H1 (cell line): ENCODE measurements at places on chromosomes 3 and 15. TPM values are rescaled to one million over a fixed set of nuclear protein-coding genes. Genes with fewer than 3 reads are reported as not detected.

Gene EBLN2
- total RNA-seq, result 3.8 and 3.9 TPM in 2 replicates

Gene ASB14
- not detected in 2 replicates for total RNA-seq

Gene SCAP
- 110 and 114 TPM in 2 replicates for total RNA-seq

Gene TM2D3
- total RNA-seq, result 24.2 and 28.0 TPM in 2 replicates

Gene BLM
- total RNA-seq, result 45.6 and 46.7 TPM in 2 replicates

Gene ARGFX
- total RNA-seq, result not detected in 2 replicates

Gene OIP5
- 34.8 and 36.7 TPM in 2 replicates for total RNA-seq

Gene GOLGA8H
- 0.71 and 1.4 TPM in 2 replicates for total RNA-seq

Gene CSPG5
- 7.4 and 8.2 TPM in 2 replicates for total RNA-seq

- DNase-seq, result no peak
These were observed 102.6 kb upstream of the KLHL25 start for GRCh38 chr15:85897207-85897894.

DNA sequence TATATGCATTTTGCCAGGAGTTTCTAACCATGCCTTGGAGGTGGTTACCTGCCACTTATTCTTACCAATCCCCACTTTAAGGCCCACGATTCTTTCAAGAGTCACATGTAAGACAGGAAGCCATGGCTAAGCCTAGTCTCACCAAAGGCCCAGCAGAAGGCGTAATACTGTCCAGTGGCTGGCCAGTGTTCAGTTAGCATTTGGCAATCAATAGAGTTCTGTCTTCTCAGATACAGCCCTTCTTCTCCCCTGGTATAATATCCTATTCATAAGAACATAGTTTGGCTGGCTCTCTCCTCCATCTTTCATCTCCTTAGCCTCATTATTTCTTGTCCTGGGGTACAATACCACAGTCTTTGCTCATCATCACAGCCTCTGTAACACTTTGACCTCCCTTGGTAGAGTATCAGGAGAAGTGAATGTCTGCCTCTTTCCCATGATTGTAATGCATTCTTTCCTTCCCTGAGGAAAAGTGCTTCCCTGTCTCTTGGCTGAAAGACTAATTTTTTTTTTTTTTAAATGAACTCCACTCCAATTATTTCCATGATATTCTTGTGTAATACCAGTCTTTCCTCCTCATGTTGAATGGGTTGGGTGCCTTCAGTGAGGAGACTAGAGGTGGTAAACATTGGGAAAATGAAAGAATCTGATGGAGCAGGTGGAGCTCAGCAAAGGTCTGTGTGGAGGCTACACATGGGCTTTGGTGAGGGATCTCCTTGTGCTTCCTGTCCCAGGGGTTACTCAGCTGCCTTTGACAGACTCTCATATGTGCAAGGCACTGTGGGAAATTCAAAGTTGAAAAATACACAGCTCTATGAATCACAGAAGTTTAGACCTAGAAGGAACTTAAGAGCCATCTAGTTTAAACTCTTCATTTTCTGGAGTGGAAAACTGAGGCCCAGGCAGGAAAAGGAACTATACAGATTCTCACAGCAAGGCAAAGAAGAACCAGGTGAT is 218.2 kb downstream of the P3H2 start:
- DNase-seq, result no peak

DNA sequence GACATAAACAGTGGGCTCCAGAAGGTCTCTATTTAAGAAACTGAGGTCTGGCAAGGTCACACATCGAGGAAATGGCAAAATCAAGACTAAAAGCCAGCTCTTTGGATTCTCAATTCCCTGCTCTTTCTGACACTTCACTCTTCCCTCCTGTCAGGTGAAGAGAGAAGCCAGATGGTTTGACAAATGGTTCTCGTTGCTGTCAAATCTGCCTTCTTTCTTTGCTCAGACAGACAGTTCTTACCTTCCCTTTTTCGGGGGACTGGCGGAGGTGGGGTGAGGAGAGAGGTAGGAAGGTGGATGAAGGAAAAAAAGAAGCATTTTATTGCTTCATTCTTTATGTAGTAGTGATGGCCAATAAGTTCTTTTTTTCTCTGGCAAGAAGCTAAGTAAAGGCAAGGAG is 133.4 kb downstream of the LPP start:
- no peak for DNase-seq

DNA sequence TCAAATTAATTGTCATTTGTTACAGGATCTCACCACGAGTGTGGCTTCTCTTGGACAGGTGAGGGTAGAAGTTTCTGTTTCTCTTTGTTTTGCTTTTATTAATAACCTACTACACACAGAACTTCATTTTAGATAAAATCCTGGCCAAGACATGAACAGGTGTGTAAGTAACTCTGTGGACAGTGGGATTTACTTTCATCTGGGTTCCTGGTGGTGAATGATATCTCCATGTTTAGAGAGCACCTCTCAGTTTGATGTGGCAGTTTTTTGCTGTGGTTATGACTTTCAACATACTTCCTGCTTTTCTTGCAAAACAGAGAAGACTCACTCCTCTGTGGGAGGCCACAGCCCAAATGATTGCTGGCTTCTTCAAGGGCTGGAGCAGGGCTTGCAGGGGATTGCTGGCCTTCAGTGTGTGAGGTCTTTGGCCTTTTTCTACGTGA is 71.1 kb upstream of the XCR1 start:
- no peak for DNase-seq

- DNase-seq, result no peak
These were observed 280.4 kb downstream of the ULK4 start for GRCh38 chr3:41681479-41681878.

- DNase-seq, result no peak
These were observed 15.9 kb upstream of the LCMT2 start for GRCh38 chr15:43346305-43346704.

DNA sequence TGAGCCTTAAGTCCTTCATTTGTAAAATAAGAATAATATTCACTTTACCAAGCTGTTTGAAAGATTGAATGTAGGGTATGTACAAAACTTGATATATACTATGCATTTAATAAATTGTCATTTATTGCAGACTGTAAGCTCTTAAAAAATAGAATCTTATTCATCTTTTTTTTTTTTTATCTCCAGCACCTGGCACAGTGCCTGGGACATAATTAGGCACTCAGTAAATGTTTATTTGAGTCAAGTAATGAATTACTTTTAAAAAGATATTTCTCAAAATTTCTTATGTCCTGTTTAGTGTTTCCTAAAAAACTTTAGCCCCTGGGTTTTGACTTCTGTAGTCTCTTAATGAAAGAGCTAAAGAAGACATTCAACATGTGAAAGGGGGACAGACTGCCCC is 71.7 kb downstream of the TOP2B start:
- DNase-seq, result no peak

- no peak for DNase-seq
These were observed 73.7 kb upstream of the DLG1 start for GRCh38 chr3:197372047-197372661.

GRCh38 chr3:128679338-128679737 is 28.7 kb upstream of the RPN1 start:
- DNase-seq, result no peak

- DNase-seq, result no peak
These were observed 41.6 kb downstream of the ZBTB38 start for GRCh38 chr3:141409940-141410241.

GRCh38 chr3:165640970-165641369 is 196.3 kb downstream of the BCHE start:
- DNase-seq, result no peak

- DNase-seq, result no peak
These were observed 1.5 kb downstream of the CHSY1 start for GRCh38 chr15:101250341-101250831.

DNA sequence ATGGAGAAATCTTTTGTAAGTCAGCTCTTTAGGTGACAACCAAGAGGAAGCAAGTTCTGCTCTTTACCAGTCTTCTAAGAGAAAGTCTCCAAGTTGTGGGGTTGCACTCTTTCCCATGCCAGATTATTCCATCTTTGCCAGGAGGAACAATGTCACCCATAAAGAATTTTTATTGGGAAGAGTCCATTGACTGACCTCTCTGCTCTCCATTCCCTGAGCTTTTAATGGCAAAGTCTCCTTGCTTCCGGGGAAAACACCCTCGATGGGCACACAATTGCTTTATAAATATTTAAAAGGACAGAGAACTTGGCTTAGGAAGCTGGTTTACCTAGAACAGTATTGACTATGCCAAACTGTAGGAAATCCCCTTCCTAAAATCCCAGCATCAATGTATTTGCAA is 19.9 kb upstream of the UBE2E1 start:
- no peak for DNase-seq

- DNase-seq, result no peak
These were observed 1.3 kb upstream of the LYSMD4 start for GRCh38 chr15:99734575-99734974.

- DNase-seq, result no peak
These were observed 10.2 kb downstream of the C3orf20 start for GRCh38 chr3:14685179-14685578.

DNA sequence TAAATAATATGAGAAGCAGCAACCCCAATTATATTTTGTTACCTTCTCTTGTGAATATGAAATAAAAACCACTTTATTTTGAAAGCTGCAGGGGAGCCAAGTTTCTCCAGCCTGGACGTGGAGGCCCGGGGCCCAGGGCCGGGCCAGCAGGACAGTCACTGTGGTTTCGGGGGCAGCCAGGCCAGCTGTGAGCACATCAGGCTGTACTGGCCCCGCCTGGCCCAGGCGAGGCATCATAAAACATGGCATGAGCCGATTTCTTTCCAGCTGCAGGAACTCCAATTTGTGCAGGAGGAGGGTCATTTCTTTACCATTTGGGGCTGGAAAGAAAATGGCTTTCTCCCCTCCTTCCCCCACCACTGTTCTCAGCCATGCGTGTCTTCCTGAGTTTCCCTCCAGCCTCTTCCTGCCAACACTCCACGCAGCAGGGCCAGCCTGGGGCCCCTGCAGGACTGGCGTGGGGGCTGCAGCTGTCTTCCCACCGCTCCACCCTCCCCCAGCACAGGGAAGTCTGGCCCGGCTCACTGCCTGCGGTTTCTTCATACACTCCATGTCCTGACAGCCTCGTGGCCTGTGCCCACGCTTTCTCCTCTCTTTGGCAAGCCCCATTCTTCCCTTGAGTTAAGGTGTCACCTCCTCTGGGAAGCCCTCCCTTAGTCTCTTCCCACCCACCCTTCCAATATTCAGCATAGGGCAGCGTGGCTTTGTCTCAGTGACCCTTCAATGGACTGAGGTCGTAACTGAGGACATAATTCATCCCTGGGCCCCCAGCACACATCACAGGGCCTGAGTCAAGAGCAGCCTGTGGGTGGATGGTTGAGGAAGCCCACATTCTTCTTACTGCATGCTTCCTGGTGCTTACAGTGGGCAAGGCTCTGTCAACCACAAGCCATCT is 135.8 kb downstream of the CHSY1 start:
- no peak for DNase-seq

DNA sequence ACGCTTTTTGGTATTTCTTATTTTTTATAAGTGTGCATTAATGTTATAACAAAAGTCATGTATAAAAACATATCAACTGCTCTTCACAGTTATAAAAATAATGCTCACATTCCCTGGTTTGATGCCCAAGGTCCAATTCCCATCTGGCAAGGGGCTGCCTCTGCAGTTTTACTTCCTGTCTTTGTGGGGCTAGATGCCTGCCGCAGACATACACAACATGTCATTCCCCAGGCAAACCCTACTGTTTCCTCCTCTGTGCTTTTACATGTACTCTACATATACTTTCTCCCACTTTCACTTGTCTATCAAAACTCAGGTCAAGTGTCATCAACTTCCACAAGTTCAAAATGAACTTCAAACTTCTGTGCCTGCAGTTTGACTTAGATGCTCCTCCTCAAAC is 60.5 kb upstream of the ETV5 start:
- DNase-seq, result no peak

GRCh38 chr15:36109943-36110658 is 469.3 kb upstream of the CDIN1 start:
- no peak for DNase-seq

- no peak for DNase-seq
These were observed 10.9 kb upstream of the CCNL1 start for GRCh38 chr3:157170861-157171260.

GRCh38 chr3:126656371-126657134 is 1.6 kb upstream of the TXNRD3 start:
- DNase-seq, result no peak

- DNase-seq, result no peak
These were observed 11.9 kb downstream of the SPINT1 start for GRCh38 chr15:40855706-40856234.

DNA sequence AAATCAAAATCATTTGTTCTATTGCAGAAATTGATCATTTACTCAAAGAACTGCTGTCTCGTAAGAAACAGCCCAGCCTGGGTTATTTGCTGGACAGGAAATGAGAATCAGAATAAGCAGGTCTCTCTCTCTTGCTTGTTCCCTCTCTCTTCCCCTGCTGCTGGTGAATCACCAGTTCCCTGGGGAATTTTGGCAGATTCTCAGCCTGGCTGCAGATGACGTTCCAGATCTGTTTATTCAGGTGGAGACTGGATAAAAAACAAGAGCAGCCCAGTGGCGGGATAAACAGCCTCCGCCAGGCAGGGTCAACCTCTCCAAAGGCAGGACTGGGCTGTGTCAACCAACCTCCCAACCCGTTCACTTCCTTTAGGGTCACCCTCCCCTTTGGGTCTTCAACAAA is 72.1 kb downstream of the LRIG1 start:
- DNase-seq, result no peak

GRCh38 chr3:106570426-106570825 is 701.6 kb upstream of the CBLB start:
- DNase-seq, result no peak

DNA sequence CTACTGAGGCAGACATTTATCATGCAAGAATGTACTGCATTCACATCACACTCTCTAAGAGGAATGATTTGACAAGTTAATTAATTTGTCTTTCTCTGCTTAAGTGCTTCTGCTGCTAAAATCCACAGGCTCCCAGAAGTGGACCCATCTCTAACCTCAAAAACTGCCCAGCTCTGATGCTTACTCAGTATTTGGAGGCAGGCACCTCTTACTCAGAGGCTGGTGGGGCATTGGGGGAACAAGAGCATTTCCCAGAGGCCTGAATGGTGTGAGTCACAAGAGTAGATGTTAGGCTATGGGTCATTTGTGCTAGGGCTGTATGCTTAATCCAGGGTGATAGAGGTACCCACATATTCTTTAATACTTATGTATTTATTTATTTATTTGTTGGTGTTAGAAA is 34.4 kb upstream of the HCN4 start:
- DNase-seq, result no peak

GRCh38 chr3:46887980-46888494 is 10.5 kb downstream of the PTH1R start:
- DNase-seq, result no peak

DNA sequence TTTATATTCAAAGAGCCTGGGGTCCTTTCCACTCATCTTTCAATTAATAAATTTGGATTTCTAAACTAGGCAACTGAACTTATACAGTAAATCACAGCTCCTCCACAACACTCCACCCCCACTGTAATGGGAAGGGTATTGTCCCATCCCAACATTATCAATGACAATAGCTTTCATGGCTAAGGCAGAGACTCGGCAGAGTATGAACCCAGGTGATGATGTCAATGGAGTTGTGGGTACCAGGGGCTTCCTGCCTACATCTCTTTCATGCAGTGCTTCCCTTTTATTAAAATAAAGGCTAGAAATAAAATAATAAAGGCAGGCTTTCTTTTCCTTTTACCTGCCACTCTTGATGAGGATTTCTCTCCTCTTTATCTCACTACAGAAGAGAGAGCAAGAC is 109.5 kb downstream of the ADAM10 start:
- DNase-seq, result no peak
